ENCODE measurements at places on chromosomes 12 and 14.

DNA sequence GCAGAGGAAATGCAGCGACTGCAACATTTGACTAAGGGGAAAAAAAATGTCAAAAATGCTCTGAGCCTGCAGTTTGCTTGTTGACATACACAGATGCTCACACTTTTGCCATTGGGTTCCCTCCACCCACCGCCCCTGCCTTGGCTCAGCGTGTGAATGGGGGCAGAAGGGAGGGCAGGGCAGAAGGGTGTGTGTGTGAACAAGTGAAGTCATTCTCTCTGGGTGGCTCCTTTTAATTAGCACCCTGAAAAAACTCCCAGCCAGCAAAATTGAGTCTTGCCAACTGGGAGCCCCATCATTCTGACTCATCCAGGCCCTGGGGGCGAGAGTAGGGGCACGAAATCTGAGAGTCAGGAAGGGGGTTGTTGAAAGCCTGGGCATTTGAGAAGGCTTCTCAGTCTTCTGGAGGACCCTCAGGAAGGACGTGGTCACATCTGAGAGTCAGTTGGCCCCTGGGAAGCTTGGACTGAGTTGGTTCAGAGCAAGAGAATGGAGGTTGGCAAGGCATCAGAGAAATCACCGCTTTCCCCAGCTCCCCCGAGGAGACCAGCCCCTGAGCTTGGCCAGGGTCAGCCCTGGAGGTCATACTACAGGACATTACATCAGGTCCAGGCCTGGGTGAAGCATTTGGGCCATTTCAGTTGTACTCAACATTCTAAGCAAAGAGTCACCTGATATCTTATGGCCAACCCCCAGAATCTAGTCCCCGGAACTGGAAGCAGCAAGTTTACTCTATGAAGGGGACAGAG lies 22.7 kb upstream of the KRT78 start:
- no peak for DNase-seq

- no peak for DNase-seq
These were observed 123.0 kb downstream of the PLXNC1 start for GRCh38 chr12:94271351-94271750.

GRCh38 chr14:44951051-44951450 lies 10.7 kb downstream of the KLHL28 start:
- DNase-seq, result no peak

GRCh38 chr14:74591394-74591793 lies 20.6 kb downstream of the LTBP2 start:
- no peak for DNase-seq
